Glomerular endothelial cell (primary cell): ENCODE measurements at places on chromosomes 6 and 20. TPM values are rescaled to one million over a fixed set of nuclear protein-coding genes. Genes with fewer than 3 reads are reported as not detected.

The CDSN gene
- not detected in 2 replicates for total RNA-seq

The TREML2 gene
- total RNA-seq = not detected in 2 replicates

The LBP gene
- not detected in 2 replicates for total RNA-seq

The GLP1R gene
- total RNA-seq = not detected in 2 replicates

The RSPO3 gene
- 0.19 and 1.8 TPM in 2 replicates for total RNA-seq

The SLC13A3 gene
- 0.10 and 0.47 TPM in 2 replicates for total RNA-seq

The COQ3 gene
- total RNA-seq = 2.0 and 3.6 TPM in 2 replicates

The KIZ gene
- total RNA-seq = 3.6 and 5.3 TPM in 2 replicates

The MCHR2 gene
- not detected in 2 replicates for total RNA-seq
